Kidney epithelial cell (primary cell): ENCODE measurements at places on chromosomes 1 and 21.

DNA sequence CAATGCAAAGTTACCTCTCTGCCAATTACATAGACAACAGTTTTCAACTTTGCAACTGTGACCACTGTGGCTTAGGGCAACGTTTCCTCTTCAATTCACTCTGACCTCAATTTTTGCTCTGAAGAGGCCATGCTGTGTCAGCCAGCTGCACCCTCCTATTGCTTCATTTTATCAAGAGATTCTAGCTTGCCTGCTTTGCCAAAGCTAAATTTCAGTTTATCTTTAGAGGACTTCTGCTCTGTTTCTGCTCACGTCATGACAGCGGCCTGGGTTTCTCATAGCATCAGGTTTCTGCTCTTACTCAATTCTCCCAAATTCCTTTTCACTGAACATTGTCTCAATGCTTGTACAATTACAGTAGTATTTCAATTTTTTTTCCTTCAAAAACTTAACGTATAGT, 154.6 kb downstream of the PLA2G4A start:
- DNase-seq: no peak

DNA sequence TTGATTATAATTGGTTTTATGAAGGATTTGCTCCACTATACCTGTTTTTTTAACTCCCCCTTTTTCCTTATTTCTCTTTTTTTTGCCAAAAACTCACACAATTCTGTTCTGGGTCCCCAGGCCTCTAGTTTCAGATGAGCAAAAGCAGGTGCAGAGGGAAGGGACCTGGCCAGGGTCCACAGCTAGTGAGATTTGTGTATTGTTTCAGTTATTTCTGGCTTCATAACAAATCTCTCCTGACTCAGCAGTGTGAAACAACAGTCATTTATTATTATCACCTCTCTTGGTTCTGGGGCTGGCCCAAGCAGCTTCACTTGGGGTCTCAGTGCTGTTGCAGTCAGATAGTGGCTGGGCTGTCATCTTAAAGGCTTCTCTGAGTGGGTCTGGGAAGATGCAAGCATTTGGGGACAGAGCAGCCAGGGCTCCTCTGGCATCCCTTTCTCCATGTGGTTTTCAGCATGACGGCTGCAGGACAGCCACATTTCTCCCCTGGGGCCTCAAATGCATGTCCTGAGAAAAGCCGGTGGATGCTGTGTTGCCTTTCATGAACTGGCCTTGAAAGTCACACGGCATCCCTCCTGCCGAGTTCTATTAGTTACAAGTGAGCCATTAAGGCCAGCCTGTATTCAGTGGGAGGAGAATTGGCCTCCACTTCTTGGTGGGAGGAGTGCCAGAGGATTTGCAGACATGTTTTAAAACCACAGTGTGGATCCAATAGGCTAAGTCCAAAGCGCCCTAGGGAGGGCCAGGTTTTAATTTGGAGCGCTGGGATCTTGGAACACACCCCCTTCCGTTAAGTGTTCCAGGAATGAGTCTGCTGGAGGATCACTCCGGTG, 137.1 kb downstream of the CAMTA1 start:
- no peak for DNase-seq

DNA sequence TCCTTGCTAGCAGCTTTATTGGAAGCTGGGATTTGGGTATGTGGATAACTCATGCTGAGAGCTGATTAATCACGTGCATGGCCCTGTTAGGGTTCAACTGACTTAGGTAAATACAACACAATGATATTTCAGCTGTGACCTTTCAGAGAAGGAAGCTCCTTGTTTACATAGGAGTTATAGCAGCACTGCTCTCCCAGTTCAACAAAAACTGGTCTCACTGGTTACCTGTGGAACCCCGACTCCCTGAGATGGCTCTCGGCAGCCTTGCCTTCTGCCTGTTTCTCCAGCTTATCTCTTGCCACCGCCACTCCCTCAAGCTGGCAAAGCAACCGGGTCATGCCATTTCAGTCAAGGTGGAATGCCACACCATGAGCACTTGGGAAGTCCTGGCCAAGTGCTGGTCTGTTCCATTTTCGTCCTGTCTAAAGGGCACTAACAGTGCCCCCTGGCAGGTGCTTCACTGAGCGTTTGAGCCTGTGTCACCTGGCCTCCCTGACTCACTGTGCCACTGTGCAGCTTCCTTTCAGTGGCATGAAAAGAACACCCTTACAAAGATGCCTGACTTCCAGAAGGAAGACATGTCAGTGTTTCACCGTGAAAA, 31.6 kb downstream of the DOP1B start:
- no peak for DNase-seq

DNA sequence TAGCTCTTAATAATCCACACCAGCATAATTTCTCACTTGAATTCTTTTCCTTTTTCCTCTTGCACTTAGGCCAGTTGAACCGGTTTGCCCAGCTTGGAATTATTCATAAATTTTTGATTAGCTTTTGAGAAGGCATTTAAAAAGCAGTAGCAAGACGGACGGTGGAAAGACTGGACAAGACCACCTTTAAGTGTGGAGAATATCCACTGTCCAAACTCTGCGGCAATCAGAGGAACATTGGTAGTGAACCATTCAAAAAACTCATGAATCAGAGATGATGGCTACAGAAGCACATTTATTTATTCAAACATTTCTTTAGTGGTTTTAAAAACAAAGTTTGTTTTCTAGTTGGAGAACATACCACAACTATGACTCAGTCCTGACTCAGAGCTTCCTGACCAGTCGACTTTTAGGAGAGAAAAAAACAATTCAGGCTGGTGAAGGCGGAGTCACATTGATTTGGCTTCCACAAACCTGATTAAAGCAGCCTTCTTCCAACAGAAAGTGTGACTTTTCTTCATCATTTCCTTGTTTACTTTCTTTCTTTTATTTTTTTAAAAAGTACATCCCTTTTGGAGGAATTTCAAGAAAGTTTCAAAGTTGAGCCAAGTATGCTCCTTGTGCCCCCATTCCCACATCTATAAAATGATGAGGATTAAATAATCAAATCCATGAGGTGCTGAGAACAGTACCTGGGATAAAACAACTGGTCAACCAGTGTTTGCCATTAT, 128.8 kb downstream of the ADSS2 start:
- DNase-seq: peak; percentile 97

DNA sequence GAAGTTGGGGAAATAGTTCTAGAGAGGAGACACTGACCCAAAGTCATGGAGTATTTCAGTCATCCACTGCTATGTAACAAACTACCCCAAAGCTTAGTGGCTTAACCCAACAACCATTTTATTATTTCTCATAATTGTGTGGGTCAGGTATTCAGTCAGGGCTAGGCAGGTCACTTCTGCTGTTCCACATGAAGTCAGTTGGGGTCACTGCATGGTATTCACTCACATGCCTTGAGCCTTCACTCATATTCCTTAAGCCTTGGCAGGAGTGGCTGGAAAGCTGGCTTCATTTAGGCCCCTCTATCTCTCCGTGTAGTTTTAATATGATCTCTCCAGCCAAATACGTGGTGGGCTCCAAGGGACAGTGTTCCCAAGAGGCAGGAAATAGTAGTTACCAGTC, 17.5 kb upstream of the RNF11 start:
- no peak for DNase-seq

GRCh38 chr1:30788580-30789387, 31.2 kb upstream of the LAPTM5 start:
- no peak for DNase-seq

DNA sequence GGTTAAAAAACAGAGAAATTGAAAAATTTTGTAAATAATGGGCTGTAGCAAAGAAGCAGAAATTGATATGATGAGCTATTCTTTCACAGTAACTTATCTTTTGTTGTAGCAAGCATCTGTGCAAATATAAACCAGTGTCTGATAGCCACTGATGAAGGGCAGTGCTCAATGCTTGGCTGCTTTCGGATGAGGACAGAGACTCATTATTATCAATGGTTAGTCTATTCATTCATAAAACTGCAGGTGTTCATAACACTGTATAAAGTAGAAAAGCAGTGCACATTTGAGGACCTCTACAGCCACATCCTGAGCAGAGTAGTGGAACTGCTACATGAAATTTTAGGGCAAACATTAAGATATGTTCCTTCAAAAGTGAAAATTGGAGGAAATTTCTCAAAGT, 107.2 kb downstream of the FAF1 start:
- no peak for DNase-seq
